ENCODE measurements at places on chromosomes 2 and 18.

DNA sequence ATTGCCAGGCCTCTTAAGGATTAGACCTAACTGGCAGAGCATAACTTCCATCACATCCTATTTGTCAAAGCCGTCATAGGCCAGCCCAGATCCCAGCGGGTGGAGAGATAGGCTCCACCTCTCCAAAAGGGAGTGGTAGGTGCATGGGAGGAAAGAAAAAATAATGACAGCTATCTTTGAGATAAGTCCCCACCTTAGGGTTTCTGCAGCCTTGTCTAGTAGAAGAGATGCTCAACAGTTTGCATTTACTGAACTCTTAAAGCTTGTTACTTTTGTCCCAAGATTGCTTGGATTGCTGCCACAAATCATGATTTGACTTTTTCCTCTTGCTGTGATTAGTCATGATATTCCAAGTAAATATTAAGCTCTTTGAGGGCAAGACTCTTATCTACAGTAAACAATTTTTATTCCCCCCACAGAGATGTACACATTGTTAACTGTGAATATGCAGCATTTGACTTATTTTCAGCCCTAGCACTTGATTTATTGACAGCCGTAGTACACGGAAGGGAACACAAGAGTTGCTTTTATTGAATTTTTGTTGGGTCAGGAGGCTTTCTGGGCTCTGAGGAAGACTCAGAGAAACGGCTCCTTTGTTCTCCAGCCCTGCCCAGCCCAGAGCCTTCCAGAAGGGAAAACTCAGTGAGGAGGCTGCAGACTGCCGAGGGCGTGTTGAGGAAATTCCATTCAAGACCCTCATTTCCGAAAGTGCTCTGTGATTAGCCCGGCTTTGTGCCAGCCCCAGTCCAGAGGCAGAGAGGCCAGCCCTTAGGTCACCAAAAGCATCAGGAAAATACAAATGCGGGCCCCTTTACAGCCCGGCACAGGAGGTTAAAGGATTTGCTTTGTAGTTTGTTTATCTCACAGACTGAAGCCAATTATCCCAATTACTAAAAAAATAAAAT lies 75.5 kb upstream of the ZNF532 start:
- no peak for DNase-seq

DNA sequence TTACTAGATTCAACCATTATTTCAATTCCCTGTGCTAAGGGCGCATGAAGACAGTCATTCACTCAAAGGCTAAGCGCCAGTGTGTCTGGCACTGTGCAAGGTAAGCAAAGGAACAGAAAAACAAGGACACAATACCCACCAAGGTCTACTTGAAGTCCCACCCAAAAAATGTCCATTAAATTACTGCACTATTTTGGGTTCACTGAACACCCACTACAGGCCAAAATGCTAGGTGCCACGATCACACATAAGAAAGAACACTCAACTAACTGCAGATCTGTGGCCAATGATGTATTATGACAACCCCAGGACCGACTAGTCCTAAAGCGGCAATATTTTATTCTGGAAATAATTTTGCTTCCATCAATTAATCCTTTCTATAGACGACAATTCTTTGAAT lies 1.8 kb downstream of the TMEM131 start:
- DNase-seq: no peak

GRCh38 chr2:3037196-3038194 lies 340.1 kb downstream of the EIPR1 start:
- DNase-seq: no peak

DNA sequence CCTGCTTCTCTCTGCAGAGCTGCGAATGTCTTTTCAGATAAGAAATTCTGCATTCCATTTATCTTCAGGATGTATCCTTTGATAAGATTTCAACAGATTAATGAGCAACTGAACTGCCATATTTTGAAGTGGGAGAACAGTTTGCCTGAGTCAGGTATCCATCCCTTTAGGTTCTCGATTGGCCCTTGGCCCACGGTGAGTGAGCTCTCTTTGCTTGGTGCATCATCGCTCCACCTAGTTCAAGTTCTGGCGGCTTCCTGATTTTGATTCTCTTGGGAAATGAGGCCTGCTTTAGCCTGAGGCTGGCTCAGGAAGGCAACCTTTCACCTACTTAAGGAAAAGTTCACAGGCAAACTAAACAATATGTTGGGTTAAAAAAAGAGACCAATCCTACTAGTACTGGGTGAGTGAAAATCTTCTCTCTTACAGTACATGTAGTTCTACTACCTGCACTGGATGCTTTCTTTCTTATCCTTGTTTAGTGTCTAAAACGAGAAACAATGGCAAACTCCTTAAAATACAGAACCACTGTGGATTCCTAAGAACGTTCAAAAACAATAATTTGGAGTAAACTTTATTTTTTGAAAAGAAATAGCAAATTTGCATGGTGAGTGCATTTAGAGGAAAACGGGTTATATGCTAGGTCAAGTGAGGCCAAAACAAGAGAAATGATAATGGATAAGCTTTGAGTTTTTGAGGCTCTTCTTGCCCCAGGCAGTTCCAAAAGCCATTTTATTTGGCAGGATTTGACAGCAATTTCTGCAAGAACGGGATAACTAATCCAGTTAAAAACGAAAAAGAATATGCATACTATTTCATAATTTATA lies 837 bp upstream of the ACSL3 start:
- DNase-seq: no peak

DNA sequence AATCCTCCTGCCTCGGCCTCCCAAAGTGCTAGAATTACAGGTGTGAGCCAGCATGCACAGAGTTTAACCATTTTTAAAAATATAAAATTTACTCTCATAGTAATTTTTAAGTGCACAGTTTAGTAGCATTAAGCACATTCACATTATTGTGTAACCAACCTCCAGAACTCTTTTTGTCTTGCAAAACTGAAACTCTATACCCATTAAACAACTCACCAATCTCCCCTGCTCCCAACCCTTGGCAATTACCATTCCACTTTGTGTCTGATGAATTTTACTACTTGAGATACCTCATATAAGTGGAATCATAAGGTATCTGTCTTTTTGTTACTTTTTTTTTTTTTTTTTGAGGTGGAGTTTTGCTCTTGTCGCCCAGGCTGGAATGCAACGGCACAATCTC lies 112.5 kb downstream of the BMPR2 start:
- no peak for DNase-seq
